RWPE2 (cell line): ENCODE measurements at places on chromosomes 5 and 9.

DNA sequence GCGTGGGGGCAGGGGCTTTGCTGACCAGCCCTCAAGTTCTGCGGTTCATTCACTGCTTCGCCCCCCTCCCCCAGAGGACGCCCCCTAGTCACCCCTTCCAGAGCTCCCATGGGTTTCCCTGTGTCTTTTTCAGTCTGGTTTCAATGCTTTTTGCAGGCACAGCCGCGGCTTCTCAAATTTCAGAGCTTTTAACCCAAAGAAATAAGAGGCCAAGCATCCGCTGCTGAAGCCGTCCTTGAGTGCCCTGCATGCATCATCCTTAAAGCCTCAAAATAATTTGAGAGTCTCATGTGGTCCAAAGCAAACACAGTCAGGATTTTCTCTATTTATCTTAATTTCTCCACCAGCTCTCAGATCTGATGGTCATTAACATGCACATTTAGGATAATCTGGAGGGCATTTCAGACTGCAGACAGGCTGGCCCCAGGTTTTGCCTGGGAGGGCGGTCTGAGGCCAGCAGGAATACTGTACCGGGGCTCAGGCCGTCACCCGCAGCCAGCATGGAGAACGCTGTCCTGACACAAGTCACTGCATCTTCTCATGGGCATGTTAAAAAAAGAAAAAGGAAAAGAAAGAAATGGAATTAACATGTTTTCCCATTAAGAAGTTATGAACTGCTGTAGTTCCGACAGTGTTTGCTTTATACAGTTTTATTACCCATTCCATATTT lies 420.8 kb upstream of the IRX4 start:
- peaks cover 5% of the 10 kb centered on the region for H3K27me3 ChIP-seq
- no peak overlapping the region for H3K4me3 ChIP-seq
- no peaks in the 10 kb centered on the region for H3K4me1 ChIP-seq
- H3K27ac ChIP-seq = no peak overlapping the region

DNA sequence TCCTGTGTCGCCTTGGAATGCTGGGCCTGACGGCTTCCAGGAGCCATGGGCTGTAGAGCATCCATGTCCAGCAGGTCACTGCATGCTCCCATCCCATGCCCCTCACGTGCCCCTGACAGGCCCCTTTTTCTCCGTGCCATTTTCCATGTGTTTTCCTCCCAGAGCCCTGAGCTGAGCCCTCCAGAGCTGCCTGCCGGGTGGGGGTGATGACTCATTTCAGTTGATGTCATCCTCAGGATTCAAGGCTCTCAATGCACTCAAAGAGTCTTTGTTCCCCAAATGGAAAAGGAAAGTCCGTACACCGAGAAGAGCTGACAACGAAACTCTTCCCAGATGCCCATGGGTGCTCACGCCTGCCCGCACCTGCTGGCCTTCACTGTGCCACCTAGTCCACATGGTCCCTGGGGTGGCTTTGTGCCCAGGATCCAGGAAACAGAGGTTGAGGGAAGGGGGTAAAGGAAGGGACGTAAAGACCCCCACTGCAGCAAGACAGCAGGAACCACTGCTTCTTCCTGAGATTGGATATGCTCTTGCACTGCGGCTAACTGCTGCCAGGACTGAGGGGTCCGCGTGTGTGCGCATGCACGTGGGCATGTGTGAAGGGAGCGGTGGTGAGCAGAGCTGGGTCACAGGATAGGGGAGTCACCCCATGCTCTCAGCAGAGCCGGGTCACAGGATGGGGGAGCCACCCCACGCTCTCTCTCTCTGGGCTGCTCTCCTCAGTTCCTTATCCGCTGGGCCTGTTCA lies 27.6 kb downstream of the COL15A1 start:
- H3K27ac ChIP-seq = no peak overlapping the region
- no peak overlapping the region for H3K4me3 ChIP-seq
- H3K27me3 ChIP-seq = no peaks in the 10 kb centered on the region
- no peaks in the 10 kb centered on the region for H3K36me3 ChIP-seq
- no peaks in the 10 kb centered on the region for H3K4me1 ChIP-seq

- no peak overlapping the region for H3K27ac ChIP-seq
- DNase-seq = no peak
- H3K27me3 ChIP-seq = no peaks in the 10 kb centered on the region
Observed at GRCh38 chr9:37309136-37309535, 113.4 kb upstream of the GRHPR start.

GRCh38 chr5:72518001-72518683 lies 10.9 kb upstream of the ZNF366 start:
- no peak for DNase-seq
- H3K4me1 ChIP-seq = no peaks in the 10 kb centered on the region
- H3K27me3 ChIP-seq = no peaks in the 10 kb centered on the region
- no peak overlapping the region for H3K4me3 ChIP-seq
- no peak overlapping the region for H3K27ac ChIP-seq

DNA sequence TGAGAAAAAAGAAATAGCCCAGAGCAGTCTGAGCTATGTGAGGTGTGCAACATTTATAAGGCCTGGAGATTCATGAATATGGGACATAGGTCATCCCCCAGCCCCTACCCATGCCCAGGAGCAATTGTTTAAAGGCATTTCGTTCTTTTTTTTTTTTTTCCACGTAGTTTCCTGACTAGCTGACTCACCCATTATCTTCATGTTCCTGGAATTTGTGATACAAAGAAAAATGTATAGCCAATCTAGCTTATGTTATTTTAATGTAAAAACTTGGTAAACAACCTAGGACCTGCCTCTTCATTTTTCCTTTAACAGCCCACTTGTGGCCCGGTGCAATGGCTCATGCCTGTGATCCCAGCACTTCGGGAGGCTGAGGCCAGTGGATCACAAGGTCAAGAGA lies 81.3 kb downstream of the OSTF1 start:
- no peak overlapping the region for H3K4me3 ChIP-seq
- no peaks in the 10 kb centered on the region for H3K36me3 ChIP-seq
- DNase-seq = no peak
- H3K27ac ChIP-seq = peak overlapping the region; percentile 71

GRCh38 chr9:73200694-73201452 lies 49.2 kb downstream of the ANXA1 start:
- no peaks in the 10 kb centered on the region for H3K36me3 ChIP-seq
- no peak overlapping the region for H3K4me3 ChIP-seq
- no peaks in the 10 kb centered on the region for H3K4me1 ChIP-seq
- no peak for DNase-seq

- no peaks in the 10 kb centered on the region for H3K36me3 ChIP-seq
- no peak overlapping the region for H3K27ac ChIP-seq
- H3K4me3 ChIP-seq = no peak overlapping the region
- DNase-seq = no peak
Observed at GRCh38 chr5:159642379-159642778, 273.9 kb upstream of the ADRA1B start.

DNA sequence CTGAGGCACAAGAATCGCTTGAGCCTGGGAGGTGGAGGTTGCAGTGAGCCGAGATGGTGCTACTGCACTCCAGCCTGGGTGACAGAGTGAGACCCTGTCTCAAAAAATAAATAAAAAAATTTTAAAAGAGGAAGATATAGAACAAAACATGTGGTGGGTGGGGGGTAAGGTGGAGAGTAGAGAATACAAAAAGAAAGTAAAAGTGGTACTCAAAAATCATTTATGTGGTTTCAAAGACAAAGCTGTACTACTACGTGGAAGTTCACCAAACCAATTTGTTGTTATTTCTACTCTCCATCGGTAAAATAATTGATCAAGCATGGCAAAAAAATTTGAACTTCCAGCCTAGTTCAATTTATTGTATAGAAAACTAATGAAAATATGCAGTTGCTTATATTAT lies 8.0 kb upstream of the OR13C3 start:
- H3K27ac ChIP-seq = no peak overlapping the region
- no peak for DNase-seq
- no peaks in the 10 kb centered on the region for H3K27me3 ChIP-seq
- H3K36me3 ChIP-seq = no peaks in the 10 kb centered on the region
- no peaks in the 10 kb centered on the region for H3K4me1 ChIP-seq

- no peak overlapping the region for H3K4me3 ChIP-seq
- no peaks in the 10 kb centered on the region for H3K27me3 ChIP-seq
- H3K36me3 ChIP-seq = no peaks in the 10 kb centered on the region
- no peak for DNase-seq
Observed at GRCh38 chr9:81031422-81032029, 657.8 kb downstream of the TLE1 start.

DNA sequence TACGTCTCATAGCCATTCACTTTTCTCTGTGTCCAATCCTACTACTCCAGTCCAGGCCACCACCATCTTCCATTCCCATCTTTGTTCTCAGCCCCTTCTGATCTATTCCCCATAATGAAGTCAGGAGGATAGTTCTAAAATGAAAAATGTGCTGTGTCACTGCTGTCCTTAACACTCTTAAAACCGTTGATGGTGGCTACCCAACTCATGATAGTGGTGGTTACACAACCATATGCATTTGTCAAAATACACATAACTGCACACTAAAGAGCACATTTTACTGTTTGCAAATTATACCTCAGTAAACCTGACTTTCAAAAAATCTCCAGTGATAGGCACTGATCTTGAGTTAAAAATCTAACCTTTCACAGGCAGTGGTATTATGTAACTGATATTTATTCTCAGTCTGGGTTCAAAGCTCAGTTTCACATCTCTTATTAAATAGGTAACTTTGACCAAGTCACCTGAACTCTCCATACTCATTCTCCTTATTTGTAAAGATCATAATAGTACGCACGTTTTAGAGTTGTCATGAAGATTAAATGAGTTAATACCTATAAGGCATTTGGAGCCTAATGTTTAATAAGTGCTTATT lies 24.6 kb upstream of the ADRB2 start:
- DNase-seq = no peak
- no peaks in the 10 kb centered on the region for H3K36me3 ChIP-seq
- H3K27me3 ChIP-seq = no peaks in the 10 kb centered on the region
- no peak overlapping the region for H3K27ac ChIP-seq

- no peaks in the 10 kb centered on the region for H3K27me3 ChIP-seq
- H3K4me1 ChIP-seq = peaks cover 31% of the 10 kb centered on the region
- no peak for DNase-seq
Observed at GRCh38 chr9:107730666-107731065, 241.1 kb upstream of the KLF4 start.

DNA sequence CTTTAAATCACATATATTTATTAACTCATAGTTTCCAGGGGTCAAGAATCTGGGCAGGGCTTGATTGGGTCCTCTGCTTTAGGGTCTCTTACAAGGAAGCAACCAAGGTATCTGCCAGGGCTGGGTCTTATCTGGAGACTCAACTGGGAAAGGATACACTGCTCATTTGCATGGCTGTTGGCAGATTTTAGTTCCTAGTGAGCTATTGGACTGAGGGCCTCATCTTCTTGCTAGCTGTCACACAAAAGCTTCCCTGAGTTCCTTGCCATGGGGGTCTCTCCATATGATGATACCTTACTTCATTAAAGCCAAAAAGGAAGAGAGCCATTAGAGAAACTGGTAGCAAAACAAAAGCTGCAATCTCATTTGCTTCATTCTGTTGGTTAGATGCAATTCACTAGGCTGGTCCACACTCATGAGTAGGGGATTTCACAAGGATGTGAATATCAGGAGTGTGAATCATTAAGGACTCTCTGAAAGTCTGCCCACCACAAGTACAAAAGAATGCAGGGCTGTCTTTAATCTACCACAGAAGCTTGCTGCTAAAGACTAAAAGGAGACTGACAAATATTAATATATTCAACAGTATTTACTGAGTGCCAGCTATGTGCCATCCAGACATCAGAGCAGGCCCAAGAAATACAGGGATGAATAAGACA lies 42.0 kb upstream of the TIMD4 start:
- H3K27me3 ChIP-seq = no peaks in the 10 kb centered on the region
- H3K27ac ChIP-seq = no peak overlapping the region
- DNase-seq = no peak
- no peaks in the 10 kb centered on the region for H3K4me1 ChIP-seq
- H3K36me3 ChIP-seq = no peaks in the 10 kb centered on the region
- H3K4me3 ChIP-seq = no peak overlapping the region

- no peaks in the 10 kb centered on the region for H3K27me3 ChIP-seq
- H3K4me3 ChIP-seq = no peak overlapping the region
- no peaks in the 10 kb centered on the region for H3K4me1 ChIP-seq
- no peak overlapping the region for H3K27ac ChIP-seq
- H3K36me3 ChIP-seq = no peaks in the 10 kb centered on the region
Observed at GRCh38 chr5:168784454-168784853, 205.3 kb upstream of the PANK3 start.
